Activated CD4-positive, alpha-beta T cell treated with anti-CD3 and anti-CD28 coated beads for 4 hours (primary cell): ENCODE measurements at places on chromosomes 3 and 15.

DNA sequence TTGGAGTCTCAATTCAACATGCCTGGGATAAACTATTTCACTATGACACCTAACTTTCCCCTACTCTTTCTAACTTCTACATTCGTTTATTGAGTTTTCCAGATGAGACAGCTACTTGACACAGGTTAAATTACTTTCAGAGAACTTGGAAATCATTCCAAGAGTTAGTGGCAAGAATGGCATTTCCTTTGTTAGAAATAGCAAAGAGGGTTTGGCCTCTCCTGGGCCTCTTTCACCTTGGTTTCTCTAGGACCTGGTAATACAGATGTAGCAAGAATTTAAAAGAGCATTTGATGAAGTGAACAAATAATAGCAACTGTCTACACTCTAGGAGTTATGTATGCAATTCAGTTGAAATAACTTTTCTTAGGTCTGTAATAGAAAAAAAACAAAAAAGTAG lies 748.9 kb downstream of the MECOM start:
- no peak for DNase-seq

GRCh38 chr15:101641894-101642293 lies 10.3 kb downstream of the TM2D3 start:
- DNase-seq, result no peak

GRCh38 chr3:54309601-54310000 lies 187.2 kb downstream of the CACNA2D3 start:
- DNase-seq, result no peak

DNA sequence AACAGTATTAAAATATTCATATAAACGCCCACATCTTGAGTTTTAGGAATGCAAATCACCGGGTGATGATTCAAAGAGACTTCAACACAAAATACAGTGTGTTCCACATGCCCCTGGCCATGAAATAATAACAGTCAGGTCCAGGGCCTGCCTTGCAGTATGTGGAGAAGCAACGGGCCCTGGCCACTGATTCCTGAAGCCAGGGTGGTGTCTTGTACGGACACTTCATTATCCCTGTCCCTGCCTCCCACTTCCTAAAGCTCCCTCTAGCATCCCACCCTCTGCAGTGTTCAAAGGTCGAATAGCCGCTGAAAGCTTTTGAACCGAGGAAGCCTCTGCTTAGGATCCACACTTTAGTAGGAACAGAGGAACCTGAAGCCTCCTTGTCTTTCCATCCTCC lies 50.4 kb upstream of the PCSK6 start:
- no peak for DNase-seq

DNA sequence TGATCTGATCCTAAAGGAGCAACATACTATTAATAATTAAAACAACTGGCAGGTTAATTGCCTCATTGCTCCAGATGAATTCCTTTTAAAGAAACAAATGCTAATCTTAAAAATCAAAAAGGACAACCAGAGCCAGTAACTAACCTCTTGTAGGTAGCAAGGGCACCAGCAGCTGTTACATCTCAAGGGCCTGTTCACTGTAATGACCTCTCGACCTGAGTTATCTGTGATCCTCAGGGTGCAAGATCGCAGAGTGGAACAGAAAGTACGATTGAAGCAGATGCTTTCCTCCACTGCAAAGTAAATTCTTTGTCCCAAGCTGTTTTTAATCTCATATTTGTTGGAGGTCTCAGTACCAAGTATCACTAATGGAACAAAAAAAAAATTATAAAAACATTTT lies 11.4 kb downstream of the PLSCR5 start:
- DNase-seq, result no peak

DNA sequence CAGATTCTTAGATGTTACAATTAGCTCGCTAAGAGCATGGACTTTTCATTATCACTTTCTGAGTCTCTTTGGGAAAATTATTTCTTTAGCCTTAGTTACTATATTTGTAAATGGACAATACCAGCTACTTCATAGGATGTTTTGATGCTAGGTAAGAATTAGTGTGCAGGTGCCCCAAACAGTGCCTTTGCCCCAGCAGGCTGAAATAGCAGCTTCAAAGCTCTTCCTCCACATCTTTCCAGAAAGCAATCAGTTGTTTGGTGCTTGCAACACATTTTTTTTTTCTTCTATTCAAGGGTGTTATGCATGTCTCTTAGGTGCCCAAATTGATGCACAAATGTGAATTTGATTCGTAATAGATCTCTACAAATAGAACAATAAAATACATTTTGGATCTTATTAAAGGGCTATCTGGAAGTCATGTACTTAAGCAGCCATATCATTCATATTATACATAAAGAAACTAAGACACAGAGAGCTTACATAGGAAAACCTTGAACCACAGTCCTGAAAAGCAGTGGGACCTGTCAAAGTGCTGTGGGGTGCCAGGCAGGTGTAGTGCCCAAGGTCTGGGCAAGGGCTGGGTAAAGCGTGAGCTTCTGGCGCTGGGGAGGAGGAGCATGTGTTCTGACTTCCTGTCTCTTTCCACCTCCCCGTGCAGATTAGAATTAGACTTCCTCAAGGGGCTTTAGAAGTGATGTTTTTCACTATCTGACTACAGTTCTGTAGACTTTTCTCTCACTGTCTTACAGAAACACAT lies 62.9 kb downstream of the FNDC3B start:
- peak; percentile 26 for DNase-seq

GRCh38 chr15:63191895-63192618 lies 2.7 kb downstream of the RAB8B start:
- peak; percentile 54 for DNase-seq

DNA sequence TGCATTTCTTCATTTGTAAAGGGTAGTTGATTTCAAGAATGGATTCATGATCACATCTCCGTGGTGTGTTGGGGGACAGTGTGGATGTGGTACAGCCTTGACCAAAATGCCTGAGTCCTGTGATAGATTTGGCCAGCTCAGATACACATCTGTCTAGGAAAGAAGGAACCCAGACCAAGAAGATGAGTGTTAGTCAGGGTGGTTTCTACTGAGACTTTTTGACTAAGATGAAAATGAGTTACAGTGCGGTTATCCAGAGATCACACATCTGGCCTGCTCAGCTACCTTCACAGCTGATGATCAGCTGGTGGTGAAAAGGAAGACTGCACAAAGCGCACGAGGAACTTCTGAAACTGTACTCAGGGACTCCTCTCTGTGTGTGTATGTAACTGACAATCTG lies 68.0 kb downstream of the FNDC3B start:
- peak; percentile 43 for DNase-seq

- DNase-seq, result no peak
These were observed 22.1 kb downstream of the SATB1 start for GRCh38 chr3:18403061-18403460.

GRCh38 chr3:148998297-148998696 lies 7.0 kb downstream of the GYG1 start:
- no peak for DNase-seq

- no peak for DNase-seq
These were observed 80.8 kb upstream of the SNTN start for GRCh38 chr3:63571682-63572081.

DNA sequence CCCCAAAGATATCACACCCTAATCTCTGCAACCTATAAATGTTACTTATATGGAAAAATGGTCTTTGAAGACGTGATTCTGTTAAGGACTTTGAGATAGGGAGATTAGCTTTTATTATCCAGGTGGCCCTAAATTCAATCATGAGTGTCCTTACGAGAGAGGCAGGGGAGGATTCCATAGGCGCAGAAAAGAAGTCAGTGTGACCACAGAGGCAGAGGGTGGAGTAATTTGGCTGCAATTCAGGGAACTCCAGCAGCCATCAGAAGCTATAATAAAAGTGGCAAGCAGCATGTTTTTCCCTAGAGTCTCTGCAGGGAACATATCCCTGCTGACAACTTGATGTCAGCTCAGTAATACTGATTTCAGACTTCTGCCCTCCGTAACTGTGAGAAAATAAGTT lies 315.2 kb upstream of the ROBO2 start:
- no peak for DNase-seq

- DNase-seq, result no peak
These were observed 90.5 kb downstream of the LPP start for GRCh38 chr3:188244395-188244861.

DNA sequence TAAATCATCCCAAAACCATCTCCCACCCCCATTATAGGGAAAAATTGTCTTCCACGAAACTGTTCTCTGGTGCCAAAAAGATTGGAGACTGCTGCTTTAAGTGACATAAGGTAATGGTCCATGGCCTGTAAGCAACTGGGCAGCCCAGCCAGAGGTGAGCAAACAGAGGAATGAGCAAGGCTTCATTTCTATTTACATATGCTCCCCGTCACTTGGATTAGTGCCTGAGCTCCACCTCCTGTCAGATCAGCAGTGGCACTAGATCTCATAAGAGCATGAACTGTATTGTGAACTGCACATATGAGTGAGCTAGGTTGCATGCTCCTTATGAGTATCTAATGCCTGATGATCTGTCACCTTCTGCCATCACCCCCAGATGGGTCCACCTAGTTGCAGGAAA lies 1159.8 kb upstream of the ALCAM start:
- no peak for DNase-seq

- no peak for DNase-seq
These were observed 83.4 kb upstream of the WNT7A start for GRCh38 chr3:13963137-13963886.

DNA sequence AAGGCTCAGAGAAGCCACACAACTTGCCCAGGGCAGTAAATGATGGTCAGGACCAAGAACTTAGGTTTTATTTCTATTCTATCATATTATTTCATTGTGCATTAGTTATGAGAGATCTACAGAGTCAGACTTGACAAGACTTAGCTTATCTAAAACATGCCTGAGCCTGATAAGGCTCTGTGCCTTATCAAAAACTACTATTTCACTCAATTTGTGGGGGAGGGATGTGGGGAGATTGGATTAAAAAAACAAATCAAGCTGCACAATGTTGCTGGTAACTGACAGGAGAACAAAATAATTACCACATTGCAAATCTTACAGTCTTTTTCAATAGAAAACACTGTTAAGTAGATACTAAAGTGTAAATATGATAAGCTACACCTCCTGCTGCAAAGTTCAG lies 16.0 kb downstream of the HACD2 start:
- DNase-seq, result no peak

DNA sequence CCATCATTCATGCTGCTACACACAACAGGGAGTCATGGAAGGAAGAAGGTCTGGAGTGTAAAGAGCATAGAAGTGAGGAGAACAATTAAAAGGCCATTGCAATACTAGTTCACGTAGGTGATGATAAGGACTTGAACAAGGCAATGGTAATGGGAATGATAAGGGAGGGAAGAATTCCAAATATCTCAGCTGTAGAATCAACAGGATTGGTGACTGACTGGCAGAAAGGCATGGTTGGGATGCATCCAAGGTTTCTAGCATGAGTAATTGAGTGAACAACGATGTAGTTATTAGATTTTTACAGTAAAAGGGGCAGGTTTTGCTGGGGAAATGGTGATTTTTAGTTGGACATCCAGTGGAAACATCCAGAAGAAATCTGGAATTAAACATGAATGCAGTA lies 2.4 kb upstream of the SEC62 start:
- DNase-seq, result no peak

GRCh38 chr3:114877378-114878113 lies 269.5 kb downstream of the ZBTB20 start:
- DNase-seq, result no peak

GRCh38 chr3:74080056-74080461 lies 455.3 kb upstream of the PDZRN3 start:
- DNase-seq, result no peak
